ENCODE measurements at places on chromosomes 3 and 15. TPM values are rescaled to one million over a fixed set of nuclear protein-coding genes. Genes with fewer than 3 reads are reported as not detected.
A peak's percentile ranks its signal among the peaks of the same experiment; 100 is the strongest.

DNA sequence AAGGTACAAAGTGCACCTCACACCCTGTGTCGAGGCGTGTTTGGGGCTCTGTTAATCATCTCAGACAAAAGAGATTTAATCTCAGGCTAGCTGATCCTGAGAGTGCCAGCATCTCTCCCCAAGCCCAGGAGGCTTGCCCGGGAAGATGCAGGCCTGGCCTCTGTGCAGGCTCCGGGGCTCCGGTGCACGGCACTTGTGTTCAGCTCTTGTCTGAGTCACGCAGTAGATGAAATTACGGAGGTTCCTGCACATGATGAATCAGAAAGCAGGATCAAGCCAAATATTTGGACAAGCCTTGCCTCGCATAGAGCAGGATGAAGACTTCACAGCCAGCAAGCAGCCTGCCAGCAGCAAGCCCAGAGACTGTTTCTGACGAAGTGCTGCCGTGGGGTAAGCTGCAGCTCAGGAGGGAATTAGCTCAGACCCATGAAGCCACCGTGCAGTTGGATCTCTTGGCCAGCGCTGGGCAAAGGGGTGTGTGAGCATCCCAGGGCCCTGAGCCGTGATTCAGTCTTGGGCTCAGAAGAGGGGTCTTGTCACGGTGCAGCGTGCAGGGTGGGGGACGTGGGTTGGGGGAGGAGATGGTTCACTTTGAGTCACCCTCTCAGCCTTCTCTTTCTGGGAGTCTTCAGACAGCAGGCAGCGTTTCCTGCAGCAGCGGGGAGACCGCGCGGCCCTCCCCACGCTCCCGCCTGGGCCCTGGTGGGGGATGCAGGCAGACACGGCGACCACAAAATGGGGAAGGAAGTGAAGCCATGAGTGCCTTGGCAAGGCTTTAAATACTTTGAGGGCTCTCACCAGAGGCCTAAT is 89.2 kb upstream of the MEF2A start:
- peak; percentile 75 for DNase-seq

DNA sequence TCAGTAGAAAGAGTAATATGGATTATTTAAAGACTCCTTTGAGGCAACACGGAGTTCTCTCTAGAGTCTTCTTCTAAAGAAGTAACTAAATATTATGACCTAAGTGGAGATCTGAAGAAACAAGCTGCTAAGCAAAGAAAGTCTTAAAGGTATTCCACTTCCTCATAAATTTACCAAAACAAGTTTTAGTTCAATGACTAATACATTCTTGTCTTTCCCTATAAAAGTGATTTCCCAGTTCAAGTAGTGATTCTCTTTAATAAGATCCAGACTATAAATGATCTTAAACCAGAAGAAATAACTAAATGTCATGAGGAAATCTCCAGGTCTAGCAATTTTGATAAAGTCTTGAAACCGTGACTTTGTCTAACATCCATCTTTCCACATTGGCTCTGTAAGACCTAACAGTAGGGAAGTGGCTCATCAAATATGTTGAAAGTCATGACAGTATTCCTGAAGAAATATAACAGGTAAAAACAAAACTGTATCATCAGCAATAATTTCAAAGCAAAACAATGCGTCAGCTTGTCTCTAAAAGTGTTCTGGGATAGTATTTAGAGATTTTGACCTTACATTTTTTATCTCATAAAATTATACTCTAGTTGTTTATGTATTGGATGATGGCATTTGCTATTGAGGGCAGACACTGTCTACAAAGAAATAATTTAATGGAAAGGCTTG is 51.8 kb upstream of the NEDD4 start:
- DNase-seq = no peak

GRCh38 chr3:156264771-156265170 is 144.4 kb downstream of the KCNAB1 start:
- DNase-seq = no peak

DNA sequence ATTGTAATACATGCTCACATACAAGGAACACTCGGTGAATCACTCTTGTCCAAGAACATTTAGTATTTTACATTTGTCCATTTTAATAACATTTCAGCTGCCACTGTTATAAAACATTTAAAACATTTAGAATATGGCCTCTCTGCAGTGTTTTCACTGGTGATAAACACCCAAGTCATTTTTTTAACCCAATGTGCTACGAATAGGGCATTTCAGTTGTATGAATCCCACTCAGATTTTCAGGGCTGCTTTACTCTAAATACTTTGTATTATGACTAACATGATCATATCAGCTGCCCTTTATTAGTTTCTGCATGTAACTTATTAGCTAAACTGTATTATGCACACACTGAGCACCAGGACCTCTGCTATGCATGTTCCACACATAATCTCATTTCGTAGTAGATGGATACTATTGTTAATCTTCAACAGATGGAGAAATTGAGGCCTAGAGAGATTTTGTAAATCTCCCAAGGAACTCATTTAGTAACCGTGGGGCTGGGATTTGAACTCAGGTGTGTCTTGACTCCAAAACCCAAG is 148.6 kb upstream of the CDIN1 start:
- DNase-seq = no peak

DNA sequence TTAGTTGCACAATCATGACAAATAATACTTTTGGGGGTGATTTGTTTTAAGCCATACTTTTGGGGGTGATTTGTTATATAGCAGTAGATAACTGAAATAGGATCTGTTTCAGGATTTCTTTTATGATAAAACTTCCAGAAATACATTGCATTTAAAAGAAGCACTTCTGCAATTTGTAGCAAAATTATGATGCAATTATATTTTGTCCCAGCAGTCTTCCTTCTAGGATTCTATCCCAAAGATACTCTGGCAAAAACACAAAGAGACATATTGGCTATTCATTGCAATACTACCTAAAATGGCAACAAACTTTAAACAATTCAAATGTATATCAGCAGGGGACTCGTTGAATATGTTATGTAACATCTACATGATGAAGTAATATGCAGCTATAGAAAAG is 78.9 kb upstream of the ANKRD28 start:
- no peak for DNase-seq

DNA sequence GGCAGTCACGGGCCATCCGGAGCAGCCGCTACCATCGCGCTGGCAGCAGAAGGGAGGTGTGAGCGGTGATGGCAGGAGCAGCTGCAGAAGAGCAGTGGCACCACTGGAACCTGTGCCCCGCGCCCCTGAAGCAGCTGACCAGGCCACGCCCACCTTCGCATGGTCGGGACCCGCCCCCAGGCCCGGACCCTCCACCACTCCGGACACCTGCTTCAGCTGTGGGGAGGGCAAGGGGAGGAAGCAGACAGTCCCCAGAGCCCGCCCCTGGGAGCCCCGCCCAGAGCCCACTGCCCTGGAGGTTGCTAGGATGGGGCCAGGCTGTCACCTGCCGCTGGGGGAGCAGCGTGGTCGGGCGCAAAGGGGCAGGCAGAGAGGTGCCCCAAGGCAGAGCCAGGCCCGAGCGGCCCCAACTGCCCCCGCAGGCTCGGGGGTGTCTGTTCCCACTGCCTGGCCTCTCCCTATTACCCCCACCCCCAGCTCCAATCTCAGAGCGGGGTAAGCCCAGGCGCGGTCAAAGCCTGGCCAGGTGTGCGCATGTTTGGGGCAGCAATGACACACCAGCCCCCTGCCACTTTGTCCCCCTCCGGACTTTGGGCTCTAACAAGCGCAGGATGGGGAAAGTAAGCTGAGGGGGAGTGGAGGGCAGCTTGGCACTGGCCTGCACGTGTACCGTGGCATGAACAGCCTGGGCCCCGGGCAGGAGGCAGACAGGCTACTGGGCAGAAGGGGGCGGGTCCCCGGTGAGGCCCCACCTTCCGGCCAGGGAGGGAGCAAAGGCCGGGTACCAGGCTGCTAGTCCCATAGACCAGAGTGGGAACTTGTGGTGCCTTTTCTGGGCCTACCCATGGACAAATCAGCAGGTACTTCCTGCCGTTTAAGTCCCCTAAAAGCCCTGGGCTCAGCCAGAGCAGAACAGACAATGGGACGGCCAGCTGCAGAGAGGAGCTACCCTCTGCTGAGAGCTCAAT is 8.7 kb downstream of the SPCS1 start:
- no peak for DNase-seq

DNA sequence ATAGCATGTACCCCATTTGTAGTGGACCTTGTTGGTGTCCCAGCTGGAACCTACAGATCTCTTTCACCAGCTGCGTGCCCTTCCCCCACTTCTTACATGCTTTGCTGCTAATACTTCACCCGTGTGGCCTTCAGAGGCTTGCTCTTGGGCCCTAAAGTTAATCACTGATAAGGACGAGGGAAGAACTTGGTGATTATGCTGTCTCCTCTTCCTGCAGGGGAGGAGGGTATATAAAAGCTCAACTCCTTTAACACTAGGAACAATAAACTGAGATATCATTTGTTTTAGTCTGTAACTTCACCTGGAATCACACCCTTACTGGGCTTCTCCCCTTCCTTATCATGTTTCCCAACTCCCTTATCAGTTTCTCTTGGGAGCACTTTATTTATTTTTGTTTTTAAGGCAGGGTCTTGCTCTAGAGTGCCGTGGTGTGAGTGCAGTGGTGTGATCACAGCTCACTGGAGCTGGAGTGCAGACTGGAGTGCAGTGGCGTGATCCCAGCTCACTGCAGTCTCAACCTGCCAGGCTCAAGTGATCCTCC is 43.2 kb upstream of the PIK3R4 start:
- DNase-seq = no peak

DNA sequence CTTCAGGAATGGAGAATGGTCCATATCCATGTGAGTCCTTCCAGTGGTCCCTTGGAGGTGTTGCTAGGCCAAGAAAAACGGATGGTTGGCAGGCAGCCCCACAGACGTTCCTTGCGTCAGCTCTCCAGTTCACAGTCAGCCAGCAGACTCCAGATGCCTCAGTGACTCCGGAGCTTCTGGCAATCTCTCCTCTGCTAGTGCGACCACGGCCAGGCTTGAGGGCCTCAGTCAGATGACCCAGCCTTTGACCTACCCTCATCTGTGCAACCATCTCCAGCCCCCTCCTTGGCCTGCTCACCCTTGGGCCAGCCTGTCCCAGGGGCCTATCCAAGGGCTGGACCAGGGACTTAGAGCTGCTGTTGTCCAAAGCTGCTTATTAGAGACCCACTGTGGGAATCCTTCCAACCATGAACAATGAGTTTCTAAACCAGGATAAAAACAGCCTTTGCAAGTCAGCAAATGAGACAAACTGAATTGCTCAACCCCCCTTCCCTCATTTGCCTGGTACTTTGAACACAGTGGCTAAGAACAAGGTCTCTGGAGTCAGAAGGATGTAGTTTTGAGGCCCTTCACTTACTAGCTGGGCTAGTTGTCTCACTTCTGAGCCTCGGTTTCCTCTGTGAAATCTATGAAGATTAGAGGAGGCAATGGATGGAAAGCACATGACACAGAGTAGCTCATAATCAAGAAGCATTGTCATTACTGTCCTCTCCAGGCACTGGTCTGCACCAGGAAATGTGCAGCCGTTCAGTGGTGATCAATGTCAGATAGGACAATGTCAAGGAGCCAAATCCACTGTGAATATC is 44.8 kb downstream of the ANP32A start:
- DNase-seq = no peak

- DNase-seq = no peak
These were observed 28.2 kb upstream of the ST6GAL1 start for GRCh38 chr3:186902154-186902553.

GRCh38 chr3:168591587-168591986 is 495.9 kb upstream of the GOLIM4 start:
- no peak for DNase-seq

GRCh38 chr15:49558929-49559328 is 61.7 kb downstream of the FAM227B start:
- DNase-seq = no peak

GRCh38 chr3:77786216-77786615 is 746.3 kb downstream of the ROBO2 start:
- no peak for DNase-seq

DNA sequence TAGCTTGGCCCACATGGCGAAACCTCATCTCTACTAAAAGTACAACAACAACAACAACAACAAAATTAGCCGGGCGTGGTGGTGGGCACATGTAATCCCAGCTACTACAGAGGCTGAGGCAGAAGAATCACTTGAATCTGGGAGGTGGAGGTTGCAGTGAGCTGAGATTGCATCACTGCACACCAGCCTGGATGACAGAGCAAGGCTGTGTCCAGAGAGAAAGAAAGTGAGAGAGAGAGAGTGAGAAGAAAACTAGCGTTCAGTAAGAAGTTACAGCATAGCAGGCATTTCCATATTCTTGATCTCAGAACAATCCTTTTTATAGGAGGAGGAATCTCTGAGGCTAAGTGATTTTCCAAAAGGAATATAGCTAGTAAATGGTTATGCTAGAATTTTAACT is 1076.1 kb downstream of the AGBL1 start:
- no peak for DNase-seq

- DNase-seq = no peak
These were observed 636 bp upstream of the SNRPA1 start for GRCh38 chr15:101295607-101296161.

DNA sequence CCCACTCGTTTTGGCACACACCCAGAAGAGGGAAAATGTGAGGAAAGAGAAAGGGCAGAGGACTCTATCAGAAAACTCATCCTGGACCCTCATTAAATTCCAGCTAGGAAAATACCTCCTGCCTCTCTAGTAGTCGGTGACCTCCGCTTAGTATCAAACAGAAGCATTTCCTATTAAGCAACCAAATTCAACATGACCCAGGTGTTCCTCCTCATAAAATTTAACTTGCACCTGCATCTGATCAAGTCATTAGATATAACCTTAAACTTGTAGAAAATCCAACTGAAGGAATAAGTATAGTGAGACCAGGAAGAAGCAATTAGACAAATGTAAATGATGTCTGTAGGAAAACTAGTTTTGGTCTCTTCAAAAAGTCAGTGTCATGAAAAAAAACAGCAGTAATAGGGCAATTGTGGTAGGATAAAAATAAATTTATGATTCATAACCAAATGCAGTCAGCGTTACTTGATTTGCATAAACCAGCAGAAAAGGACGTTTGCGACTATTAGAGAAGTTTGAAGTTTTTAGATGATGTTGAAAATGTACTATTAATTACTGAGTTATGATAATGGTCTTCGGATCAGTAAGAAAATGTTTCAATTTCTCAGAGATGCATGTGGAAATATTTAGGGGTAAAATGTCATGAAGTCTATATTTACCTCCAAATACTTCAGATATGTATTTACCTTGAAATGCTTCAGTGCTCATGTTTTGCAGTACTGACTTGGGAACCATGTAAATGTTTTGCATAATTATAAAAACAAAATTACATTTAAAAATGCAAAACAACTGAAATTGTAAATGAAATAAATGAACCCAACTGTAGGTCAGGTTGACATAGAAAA is 44.6 kb downstream of the LDHAL6B start:
- DNase-seq = no peak

The SAXO2 gene
- 5.1 TPM for total RNA-seq

The PSMD6 gene
- total RNA-seq = 86.4 TPM

The COL6A5 gene
- not detected for total RNA-seq

The SMCO1 gene
- not detected for total RNA-seq

The ST3GAL6 gene
- not detected for total RNA-seq

The ECE2 gene
- total RNA-seq = not detected

The PLSCR5 gene
- total RNA-seq = not detected

All from chondrocyte (in vitro differentiated cells).